ENCODE measurements at places on chromosomes 3 and 15.

GRCh38 chr3:23052208-23052607 lies 150.9 kb upstream of the UBE2E2 start:
- no peak for DNase-seq

DNA sequence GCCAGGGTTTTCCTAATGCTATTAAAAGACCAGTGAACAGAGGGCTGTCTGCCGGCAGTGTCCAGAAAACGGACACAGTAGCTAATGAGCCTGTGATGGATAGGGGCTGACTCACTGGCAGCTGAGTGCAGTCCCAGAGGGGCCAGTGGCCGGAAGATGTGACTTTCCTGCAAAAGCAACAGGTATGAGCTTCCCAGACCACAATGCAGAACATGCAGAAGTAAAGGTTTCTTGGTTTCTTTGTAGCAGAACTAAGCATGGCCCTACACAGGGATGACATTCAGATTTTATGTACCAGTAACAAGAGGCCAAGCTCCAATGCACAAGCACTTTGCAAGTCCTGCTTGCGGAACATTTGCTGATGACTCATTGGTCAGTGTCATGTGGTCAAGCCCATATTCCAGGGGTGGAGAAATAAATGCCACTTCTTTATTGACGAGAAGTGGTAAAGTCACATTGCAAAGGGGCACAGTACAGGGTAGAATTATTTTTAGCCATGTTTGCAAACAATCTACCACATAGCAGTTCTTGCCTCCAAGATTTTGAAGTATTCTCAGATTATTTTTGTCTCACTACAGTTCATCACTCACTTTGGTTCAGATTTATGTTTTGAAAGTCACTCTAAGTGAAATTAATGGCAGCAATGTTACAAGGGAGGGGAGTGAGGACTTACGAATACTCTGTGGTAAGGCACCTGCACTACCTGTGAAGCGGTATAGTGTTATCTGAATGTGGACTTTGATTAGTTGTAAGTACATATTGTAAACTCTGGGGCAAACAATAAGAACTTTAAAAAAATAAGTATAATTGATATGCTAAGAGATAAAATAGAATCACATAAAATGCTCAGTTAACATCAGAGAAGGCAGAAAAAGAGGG lies 263.3 kb downstream of the ABHD5 start:
- no peak for DNase-seq

GRCh38 chr3:8967553-8967952 lies 4.3 kb upstream of the RAD18 start:
- DNase-seq, result no peak

- no peak for DNase-seq
These were observed 5.2 kb downstream of the EXOSC7 start for GRCh38 chr3:44981220-44981619.

- no peak for DNase-seq
These were observed 45.3 kb upstream of the MAP3K13 start for GRCh38 chr3:185317674-185318073.

DNA sequence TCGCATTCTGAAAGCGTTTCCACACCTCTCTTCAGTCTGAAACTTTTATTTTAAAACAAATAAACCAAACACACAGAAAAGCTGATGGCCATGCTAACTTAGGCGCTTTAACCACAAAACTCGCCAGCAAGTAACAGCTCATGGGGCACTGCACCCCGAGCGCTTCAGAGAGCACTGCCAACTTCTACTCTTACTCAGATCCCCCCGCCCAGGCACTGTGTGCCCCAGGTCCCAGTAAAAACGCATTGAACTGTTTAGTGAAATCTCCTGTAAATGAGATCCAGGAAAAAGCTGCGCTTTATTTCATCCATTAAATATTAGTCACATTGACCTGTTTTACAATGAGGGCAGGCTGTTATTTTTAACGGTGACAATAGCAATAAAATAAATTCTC lies 99.7 kb downstream of the LRIG1 start:
- DNase-seq, result no peak

GRCh38 chr3:195208183-195208582 lies 62.8 kb downstream of the XXYLT1 start:
- no peak for DNase-seq

DNA sequence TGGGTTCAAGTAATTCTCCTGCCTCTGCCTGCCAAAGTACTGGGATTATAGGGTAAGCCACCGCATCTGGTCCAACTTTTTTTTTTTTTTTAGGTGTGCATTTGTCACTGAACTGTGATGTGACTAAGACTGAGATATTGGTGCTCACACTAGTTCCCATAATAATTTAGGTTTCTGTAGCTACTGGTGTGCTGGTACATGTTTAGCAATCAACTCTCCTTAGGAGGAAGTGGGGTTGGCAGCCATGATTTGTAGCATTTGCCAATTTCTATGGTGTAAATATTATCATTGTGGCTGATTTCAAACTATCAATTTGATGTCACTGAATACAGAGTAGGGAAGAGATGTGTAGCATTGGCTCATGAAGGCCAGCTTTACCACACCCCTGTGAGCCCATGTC lies 372.7 kb downstream of the EDEM1 start:
- no peak for DNase-seq

DNA sequence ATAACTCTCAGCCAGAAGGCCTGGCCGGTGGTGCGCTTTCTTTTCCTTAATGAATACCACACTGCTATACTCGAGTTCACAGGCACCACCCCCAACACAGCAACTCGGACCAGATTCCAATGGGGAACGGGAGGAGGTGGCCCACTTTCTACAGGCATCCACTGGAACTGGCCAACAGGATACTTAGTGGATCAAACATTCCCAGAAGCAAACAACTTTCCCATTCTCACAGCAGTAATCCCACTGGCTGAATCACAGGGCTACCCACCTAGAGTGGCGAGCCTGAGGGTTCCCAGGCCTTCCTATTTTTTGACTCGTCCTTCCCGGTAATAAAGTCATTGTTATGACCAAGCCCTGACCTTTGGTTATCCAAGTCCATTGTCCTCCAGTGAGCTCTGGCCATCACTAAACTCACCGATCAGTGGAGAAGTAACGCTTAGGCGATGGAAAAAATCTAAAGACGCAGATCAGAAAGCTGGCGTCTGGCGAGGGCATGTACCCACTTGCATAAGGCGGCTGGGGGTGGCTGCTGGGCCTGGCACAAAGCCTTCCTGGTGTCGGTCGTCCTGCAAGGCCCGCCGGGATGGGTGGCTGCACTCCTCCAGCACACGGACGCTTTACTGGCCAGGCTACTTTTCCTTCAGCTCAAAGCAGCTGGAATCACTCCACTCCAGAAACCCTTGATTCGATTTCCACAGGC lies 1.2 kb downstream of the EOGT start:
- DNase-seq, result no peak

DNA sequence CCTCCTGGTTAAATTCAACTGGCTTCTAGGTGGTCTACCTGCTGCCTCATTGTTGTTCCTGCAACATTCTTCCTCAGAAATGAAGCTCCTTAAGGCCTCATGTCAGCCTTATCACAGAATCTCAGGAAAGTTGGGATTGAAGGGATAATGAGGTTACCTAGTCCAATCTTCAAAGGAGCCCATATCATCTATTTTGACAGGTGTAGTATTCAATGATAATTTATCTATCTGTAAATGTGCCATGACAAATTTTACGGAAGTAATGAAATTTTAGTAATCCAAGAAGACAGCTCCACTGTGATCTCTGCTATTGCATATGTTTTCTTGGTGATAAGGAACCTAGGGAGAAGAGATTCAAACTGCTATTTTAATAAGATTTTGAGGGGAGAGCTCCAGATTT lies 973.8 kb downstream of the ROBO2 start:
- DNase-seq, result no peak

- no peak for DNase-seq
These were observed 214.1 kb upstream of the CHRM5 start for GRCh38 chr15:33754242-33754641.

- no peak for DNase-seq
These were observed 1341.3 kb downstream of the ROBO1 start for GRCh38 chr3:78426454-78426853.

DNA sequence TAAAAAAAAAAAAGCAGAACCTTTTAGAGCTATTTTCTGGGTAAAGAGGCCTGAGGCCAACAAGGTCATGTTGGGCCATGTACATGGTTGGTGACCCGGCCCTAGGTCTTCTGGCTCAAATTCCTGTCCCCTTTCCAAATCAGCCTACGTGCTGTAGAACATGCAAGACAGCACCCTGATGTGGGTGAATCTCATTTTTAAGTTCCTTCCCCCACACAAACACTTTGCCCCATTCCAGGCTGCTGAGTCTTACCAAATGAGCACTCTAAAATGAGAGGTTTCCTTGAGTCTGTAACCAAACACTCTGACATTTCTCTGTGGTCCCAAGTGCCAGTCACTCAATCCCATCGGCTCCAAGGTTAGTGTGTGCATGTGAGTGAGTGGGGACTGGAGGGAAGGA lies 9.4 kb downstream of the BCL6 start:
- no peak for DNase-seq

GRCh38 chr3:166900866-166901577 lies 479.1 kb downstream of the ZBBX start:
- no peak for DNase-seq

- DNase-seq, result no peak
These were observed 34.5 kb downstream of the VPS8 start for GRCh38 chr3:184846496-184846895.

DNA sequence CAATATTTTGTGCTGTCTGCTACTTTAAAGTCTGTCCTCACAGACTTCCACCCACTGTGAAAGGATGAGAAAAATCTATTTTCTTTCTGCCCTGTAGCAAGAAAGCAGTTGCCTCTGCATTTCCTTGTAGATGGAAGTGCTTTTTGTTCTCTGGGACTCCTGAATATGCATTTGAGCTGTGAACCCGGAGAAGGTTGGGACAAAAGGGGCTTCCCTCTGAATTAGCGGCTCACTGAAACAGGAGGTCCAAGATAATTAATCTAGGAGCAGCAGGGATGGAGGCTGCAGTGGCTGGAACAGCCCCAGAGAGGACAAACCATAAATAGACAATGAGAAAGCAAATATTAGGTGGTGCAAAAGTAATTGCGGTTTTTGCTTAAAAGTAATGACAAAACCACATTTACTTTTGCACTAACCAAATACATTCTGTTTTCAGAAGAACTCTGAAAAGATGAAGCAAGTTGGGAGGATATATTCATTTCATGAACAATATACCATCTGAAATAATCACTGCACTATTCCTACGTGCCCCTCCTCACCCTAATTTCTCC lies 143.4 kb upstream of the KBTBD8 start:
- no peak for DNase-seq

DNA sequence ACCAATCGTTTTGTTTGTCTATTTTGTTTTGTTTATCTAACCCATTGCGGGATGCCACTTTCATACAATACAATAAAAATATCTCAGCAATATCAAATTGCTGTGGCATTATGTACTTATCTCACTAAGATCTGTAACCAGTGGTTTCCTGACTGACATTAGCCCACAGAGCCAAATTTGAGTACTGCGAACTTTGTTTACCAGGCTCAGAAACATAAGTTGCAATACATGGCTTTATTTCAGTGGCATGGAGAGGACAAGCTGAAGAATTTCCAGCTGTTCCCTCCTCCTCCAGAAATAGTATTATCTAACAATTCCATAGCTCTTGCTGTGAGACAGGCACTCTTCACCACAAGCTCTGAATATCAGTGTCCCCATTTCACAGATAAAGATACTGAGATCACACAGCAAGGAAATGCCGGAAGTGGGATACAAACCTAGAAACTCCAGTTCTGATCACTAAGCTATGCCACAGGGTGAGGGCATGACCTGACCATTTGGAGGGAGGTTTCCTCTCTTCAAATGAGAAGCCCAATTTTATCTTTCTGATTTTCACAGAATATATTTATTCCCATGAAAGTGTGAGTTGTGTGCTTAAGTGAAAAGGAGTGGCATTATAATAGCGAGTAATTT lies 469.9 kb upstream of the CBLB start:
- DNase-seq, result peak; percentile 56

DNA sequence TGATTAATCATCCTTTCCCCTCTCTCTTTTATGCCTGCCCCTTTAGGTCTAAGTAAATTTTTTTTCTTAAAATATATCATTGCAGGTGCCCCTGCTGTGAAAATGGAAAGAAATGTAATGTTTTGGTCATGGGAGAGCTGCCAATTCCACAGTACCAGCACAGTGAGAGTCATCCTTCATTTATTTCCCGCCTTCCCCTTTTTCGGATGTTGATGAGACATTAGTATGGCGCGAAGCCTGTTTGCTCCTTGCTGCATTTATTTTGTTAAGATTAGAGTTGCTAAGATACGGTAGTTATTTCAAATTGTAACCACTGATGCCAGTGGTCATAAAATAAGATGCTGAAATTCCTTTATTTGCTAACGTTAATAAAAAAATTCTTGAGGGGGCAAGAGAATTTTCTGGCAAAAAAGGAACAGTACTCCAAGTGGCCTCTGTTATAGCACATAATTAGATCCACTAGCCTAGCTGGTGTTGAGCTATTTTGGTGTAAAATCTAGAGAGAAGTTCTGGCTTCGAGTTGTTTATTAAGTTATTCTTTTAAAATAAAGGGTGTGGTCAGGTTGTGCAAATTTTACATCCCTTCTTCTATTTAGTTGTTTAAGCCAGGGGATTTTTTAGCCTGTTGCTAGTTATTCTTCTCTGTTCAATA lies 62.8 kb downstream of the MDFIC2 start:
- no peak for DNase-seq

GRCh38 chr15:81940467-81941451 lies 105.1 kb downstream of the MEX3B start:
- DNase-seq, result no peak

DNA sequence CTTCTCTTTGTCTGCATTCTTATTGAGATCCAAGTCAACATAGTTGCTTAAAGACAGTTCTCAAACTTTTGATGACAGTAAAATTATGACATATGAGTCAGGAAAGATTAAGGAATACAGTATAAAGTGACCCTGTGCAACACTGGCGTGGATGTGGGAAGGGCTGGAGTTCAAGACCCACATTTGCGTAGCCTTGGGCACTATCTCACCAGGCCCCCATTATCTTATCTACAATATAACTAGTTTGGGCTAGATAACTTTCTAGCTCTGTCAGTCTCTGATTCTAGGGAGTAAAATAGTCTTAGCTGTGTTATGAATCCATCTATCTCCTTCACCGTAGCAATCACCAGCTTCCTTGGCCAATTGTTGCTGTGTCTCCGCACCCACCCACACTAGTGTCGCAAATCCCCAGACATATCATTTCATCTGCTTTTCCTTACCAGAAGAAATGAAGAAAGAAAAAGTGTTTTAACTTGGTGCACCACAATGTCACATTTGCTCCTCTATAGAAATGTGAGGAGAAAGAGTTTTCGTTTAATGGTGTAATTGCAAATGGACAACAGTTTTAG lies 14.9 kb upstream of the TM4SF4 start:
- DNase-seq, result no peak

DNA sequence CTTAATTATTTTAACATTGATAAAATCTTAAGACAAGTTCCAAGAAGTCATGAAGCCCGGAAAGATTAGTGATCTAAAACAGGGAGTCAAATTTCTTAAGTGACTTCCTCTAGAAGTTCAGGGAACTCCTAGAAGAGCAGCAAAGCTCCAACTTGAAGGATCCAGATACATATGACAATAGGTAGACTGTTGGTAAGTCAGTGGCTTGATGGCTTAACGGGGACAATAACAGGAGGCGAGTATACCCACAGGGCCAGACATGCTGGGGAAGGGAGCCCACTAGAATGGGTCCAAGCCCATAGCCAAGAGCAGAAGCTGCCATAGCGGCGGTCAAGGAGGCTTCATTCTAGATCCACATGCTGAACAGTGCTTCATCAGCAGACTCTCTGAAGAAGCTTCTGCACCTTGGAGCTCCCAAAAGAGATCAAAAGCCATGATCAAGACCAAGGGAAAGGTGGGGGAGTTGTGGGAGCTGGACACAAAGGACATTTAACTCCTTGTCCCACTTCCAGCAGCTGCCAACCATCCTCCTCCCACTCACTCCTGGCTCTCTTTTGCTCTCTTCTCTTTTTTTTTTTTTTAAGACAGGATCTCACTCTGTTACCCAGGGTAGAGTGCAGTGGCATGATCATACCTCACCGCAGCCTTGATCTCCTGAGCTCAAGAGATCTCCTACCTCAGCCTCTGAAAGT lies 10.2 kb upstream of the CA12 start:
- DNase-seq, result no peak

Data from CD4-positive, alpha-beta T cell treated with Interleukin-2 at 100 ng/mL for 4 hours (primary cell).